ENCODE measurements at places on chromosomes 3 and 15.

DNA sequence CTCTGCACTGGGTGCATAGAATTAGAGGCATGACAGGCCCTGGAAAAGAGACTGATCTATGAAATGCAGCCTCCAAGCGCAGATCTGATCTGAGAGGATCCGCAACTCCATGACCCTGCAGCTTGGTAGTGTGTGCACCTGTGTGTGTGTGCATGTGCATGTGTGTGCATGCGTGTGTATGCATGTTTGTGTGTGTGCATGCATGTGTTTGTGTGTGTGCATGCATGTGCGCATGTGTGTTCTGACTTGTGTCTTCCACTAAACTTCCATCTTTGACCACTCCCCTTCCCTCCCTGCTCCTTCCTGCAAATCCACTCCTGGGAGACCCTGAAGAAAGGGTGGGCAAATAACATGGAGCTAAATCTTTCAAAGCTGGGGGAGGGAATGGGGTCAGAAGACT is 256.9 kb downstream of the PLCL2 start:
- no peak for DNase-seq

DNA sequence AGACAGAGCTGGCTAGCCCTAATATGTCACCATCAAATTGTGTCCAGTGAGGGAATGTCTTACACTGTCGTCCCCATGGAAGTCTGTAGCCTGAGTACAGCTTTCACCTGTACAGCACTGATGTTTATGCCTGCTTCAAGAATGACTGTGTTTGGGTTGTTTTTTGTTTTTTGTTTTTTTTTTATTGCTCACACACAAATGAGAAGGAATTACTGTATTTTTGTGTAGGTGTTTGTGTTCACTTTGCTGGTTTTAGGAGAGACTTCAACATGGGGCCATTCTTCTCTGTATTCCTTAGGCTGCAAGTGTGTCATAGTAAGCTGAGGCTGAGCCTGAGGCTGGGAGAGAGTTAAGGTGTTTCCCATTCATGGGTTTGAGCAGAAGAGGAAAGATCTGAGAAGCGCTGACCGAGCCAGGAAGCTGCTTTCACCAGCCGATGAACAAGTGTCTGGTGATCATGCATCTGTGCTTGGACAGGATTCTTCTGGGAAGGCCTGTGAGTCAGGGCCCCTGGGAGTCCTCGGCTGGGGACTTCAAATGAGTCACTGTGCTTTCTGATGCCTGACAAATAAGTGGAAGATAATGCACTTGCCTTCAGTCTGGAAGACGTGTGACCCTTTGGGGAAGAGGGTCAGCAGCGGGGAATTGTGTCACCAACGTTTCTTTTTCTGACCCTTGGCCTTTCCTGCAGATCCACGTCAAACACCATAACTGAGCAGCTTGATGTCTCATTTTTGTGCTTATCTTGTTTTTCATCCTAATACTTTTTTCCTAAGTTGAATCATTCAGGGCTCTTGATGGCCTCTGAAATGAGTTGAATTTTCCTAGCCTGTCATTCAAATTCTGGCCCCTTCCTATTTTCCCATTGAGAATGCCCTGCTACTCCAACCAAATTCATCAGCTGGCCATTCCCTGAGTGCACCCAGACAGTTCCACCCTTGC is 36.7 kb upstream of the ZBTB38 start:
- DNase-seq: peak; percentile 42

DNA sequence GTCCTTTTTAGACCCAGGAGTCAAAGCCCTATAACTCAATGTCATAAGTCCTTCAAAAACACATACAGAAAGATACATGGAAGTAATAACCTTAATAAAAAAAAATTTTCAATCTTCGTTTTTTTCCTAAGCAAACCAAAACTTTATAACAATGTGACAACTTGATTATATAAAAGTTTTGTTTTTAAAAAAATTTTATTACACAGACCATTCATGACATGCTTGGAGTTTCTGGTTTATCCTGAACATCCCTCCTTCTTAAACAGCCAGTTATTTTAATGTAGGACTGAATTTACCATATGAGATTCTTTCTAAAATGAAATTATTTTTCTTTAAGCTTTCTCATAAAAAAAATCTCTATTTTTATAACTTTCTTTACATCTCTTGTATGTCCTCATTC is 30.7 kb downstream of the IQCF6 start:
- DNase-seq: no peak

DNA sequence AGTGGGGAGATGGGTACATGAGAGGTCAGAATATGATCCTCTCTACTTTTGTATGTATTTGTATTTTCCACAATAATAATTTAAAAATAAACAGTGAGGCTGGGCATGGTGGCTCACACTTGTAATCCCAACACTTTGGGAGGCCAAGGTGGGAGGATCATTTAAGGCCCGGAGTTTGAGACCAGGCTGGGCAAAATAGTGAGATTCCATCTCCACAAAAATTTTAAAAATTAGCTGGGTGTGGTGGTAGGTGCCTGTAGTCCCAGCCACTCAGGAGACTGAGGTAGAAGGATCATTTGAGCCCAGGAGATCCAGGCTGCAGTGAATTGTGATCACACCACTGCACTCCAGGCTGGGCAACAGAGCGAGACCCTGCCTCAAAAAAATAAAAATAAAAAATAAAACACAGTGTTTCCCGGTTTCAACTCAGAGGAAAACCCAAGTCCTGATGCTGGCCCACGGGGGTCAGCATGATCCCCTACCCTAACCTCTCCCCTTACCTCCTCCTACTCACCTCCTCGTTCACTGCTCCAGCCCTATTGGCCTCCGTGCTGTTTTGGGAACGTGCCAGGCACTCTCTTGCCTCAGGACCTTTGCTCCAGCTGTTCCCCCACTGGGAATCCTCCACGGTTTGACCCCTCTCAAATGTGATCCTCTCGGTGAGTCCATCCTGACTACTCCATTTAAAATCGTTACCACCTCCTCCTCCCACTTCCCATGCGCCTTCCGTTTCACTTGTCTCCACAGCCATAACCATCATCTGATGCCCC is 2.9 kb upstream of the KLHL40 start:
- DNase-seq: no peak

- DNase-seq: no peak
These were observed 22.1 kb downstream of the RAB8B start for GRCh38 chr15:63211549-63211948.

- DNase-seq: peak; percentile 28
These were observed 75.0 kb upstream of the MBNL1 start for GRCh38 chr3:152193673-152194267.

GRCh38 chr15:67922971-67923945 is 83.4 kb upstream of the RNU6-1 start:
- no peak for DNase-seq

Data from mucosa of descending colon (tissue), 3 donors.